ENCODE measurements at places on chromosomes 16 and 17.

DNA sequence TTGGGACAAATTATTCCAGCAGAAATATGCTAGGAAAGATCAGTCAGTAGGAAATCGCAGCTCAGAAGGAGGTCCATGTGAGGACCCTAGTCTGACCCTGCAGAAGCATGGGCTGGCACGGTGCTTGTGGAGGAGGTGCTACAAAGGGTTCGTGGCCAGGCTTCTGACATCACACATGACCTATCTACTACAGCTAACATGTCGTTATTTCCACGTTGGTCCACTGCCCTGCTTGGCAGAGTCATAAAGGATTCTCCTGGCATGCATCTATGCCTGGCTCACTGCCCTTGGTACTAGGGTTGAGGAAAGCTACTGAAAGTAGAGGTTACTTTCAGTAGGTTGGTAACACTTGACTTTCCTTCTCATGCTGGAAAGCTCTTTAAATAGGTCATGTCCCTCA, 118.1 kb upstream of the SHISA6 start:
- no peak for DNase-seq

- no peak for DNase-seq
Observed at GRCh38 chr16:4370570-4371356, 885 bp upstream of the VASN start.

GRCh38 chr17:81572563-81573168, 20.5 kb upstream of the FAAP100 start:
- DNase-seq = no peak

GRCh38 chr17:80859002-80859941, 132.4 kb upstream of the CHMP6 start:
- no peak for DNase-seq

DNA sequence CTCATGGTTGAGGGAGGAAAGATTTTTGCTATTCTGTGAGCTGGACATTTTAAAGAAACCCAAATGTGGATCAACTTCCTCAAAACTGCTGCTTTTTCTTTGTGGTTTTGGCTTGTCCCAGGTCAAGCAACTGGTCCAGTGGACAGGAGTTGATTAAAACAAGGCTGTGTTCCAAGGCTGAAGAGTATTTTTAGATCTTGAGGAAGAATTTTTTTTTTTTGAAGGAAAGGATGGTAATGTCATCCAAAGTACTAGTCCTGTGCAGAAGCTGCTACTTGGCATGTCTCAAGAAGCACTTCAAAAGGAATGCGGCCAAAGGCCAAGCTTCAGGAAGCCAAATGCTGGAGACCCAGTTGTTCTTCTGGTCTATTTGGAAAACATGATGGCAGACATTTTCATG, 8.0 kb upstream of the MYH2 start:
- DNase-seq = no peak

DNA sequence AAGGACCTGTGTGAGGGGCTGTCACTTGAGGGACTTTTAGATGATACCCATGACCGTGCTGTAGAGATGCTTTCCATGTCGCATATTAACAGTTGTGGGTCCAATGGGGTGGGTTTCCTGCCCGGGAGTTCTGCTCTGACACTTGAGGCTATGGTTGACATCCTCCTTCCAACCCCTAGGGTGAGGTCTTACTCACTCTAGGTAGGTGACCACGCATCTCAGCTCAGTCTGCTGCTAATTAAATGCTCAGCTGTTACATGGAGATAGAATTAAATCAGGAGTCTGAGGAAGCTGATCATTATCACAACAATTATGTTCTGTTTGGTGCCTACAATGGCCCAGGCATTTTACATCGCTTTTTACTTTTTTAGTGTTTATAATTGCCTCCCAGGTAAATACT, 40.2 kb downstream of the OSBPL7 start:
- no peak for DNase-seq

DNA sequence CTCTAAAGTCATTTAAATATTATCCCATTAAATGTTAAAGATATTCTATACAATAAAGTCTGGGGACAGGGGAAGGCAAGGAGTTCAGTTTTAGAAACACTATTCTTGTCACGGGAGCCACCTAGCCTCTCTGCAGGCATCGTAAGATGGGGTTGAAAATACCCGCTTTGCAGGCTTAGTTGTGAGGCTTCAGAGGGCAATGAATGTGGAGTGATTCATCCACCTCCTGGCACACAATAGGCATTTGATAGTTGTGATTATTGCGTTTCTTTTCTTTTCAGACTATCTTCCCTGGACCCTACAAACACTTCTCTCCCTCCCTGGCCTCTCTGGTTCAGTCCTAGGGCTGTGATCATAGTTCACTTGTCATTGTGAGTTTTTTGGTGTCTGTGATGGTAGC, 19.6 kb downstream of the GLP2R start:
- no peak for DNase-seq

DNA sequence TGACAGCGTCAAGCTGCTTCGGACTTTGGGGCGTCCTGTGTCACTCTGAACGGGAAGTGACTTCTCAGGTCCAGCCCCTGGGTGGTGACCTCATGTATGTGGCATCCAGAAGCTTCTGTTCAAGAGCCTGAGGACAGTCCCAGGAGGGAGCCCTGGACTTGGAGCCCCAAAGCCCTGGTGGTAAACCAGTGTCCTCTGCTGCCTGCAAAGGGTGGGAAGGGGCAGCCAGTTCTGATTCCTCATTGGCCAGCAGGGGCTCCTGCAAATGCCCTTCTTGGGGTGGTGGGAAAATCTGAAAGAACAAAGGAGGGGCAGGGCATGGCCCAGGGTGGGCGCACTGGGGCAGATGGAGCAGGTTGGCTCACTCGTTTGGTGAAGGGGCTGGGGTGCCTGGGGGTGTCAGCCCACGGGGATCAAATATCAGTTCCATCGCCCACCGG, 1.6 kb downstream of the OSGIN1 start:
- DNase-seq = peak; percentile 16

DNA sequence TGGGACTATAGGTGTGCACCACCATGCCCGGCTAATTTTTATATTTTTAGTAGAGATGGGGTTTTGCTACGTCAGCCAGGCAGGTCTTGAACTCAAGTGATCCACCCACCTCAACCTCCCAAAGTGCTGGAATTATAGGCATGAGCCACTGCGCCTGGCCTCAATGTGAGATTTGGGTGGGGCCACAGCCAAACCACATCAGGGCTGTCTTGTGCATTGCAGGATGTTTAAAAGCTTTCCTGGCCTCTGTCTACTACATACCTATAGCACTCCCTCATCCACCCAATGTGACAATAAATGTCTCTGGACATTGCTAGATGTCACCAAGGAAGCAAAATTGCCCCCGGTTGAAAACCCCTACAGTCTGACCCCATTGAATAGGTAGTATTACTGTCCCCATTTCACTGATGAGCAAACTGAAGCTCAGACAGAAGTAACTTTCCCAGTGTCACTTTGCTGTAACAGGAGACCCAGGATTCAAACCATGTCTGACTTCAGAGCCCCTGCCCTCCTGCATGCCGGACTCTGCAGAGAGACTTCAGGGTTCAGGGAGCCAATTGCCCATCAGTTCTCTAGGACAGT, 3.6 kb upstream of the MAP3K14 start:
- no peak for DNase-seq

DNA sequence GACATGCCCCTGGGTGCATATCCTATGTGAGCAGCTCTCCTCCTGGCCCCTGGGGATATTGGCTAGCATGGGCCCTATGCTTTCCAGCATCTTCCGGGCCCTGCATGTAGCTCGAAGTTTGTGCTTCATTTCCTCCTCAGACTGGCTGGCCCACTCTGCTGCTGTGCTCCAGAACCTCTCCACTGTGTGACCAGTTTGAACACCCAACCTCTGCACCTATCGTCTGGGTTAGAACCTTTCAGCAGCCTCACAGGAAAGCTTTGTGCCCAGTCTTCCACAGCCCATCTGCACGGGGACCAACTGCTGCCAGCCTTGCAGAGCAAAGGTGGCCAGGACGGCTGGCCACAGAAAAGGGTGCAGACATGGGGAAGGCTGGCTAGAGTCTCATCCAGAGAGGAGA, 10.2 kb upstream of the CLEC18B start:
- DNase-seq = no peak

DNA sequence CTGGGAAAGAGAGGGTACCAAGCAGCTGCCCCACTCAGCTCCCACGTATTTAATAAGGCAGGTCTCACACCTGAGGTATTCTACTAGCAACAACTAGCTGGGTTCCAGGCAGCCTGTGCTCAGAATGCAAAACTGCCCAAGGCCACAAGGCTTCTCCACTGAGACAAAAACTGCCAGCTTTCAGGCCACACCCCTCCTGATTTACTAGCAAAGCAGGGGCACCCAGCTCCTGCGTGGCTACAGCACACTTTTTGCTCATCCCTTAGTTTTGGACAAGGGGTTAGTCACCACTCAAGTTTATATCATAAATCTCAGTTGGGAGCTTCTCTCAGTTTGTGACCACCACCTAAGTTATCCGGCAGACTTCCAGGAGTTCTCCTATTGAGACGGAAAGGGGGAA, 494.6 kb downstream of the CDH11 start:
- DNase-seq = peak; percentile 56

GRCh38 chr17:4490109-4490591, 8.5 kb upstream of the SPNS2 start:
- no peak for DNase-seq

- no peak for DNase-seq
Observed at GRCh38 chr16:57016301-57016700, 26.9 kb downstream of the NLRC5 start.

GRCh38 chr17:75074532-75074931, 13.2 kb upstream of the SLC16A5 start:
- DNase-seq = no peak

GRCh38 chr17:34639706-34640425, 60.5 kb downstream of the TMEM132E start:
- DNase-seq = no peak

- no peak for DNase-seq
Observed at GRCh38 chr17:80774643-80775281, 216.9 kb upstream of the CHMP6 start.

DNA sequence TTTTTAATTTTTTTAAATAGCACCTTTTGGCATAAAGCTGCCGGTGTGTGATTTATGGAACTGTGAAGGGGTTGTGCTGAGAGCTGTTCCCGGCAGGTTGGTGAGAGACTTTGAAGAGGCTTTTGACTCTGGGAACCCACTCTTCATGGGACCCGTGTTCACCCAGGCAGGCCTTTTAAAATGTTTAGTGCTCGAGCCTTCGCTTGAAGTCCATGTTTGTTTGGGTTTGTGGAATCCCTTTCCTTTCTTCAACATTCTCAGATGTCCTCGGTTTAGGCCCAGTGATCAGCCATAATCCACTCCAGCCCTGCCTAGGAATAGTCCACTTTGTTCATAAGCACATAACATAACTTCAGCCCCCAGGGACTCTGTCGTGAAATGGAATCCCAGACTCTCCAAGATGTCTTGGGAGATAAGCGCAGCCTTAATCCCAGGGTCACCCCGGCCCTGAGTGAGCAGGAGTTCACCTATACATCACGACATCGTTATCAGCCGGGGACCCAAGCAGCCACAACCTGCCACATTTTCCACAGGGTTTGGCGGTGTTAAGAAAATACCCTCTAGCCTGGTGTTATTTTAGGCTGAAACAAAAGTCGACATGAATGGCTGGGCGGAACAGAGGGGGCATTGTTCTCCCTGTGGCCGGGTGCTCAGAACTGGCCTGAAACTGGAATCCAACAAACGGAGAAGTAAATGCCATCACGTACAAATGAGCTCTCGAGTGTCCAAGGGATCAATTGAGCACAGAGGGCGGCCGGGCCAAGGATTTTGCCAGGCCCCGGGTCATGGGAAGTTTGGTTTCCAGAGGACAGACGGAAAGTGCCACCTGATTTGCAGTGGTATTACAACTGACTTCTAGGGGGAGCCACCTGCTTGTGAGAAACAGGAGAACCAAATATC, 145.7 kb upstream of the IRX3 start:
- DNase-seq = no peak

DNA sequence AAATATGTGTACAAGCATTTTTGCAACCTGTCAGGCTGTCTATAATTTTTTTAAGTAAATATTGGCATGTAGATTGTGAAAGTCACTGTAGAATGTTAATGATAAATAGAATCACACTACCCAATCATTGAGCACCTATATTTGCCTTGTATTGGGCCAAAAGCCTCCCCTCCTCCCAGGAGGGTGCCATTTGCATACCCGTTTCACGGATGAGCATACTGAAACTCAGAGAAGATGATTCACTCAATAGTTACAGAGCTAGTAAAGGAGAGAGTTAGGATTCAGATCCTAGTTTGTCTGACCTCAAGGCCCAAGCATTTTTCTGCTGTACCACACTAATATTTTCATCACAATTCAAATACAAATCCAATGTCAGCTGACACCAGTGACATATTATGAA, 299.7 kb upstream of the CDH11 start:
- no peak for DNase-seq

- no peak for DNase-seq
Observed at GRCh38 chr17:60832631-60833030, 155.0 kb downstream of the BCAS3 start.

DNA sequence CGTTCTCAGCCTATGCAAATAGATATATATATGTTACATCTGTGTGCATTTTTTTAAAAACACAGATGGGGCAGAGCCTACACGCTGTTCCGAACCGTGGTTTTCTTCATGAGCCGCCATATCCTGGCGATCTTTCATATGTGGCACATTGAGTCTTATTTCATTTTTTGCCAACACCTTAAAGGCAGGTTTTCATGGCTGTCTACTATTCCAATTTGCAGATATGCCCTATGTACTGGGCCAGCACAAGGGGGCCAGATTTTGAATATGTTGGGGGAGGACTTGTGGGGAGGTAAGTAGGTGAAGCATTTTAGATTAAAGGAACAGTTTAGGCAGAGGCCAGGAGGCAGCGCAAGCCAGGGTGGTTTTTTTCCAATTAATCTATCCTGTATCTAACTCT, 16.0 kb downstream of the WFDC1 start:
- DNase-seq = no peak

DNA sequence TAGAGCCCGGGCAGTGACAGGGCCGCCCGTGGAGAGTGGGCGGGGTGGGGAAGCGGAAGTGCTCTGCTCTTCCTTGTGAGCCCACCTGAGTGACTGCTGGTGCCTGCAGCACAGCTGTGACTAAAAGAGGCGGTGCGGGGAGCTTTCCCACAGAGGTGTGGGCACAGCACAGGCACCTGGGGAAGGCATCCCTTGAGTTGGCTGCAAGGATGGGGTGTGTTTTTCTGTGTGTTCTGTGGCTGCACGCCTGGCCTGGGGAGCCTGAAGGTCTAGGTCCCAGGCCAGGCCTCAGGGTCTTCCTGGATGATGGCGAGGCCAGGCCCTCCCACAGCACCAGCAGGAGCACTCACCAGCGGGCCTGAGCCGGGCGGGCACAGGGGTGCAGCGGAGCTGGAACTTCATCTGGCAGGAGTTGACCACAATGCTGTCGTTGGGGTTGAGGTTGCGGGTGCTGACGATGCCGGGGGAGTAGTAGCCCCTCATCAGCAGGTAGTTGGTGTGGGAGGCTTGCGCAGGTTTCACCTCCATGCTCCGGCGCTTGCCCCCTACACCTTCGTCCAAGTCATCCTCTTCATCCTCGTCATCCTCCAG, 67.1 kb downstream of the IL21R start:
- no peak for DNase-seq

DNA sequence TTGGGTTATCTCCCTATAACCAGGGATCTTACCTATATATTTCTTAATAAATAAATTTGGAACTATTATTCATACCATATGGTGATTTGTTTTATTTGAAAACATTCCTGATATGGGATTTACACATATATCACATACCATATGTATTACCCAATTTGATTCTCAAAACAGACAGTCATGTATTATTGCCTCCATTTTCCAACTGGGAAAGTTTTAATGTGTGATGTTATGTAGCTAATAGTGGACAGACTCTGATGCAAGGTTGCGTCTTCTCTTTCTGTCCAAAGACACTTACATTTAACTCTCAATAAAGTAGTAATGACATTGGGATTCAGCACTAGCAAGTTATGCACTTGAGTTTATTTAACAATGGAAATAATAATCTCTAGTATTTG, 1.1 kb downstream of the KRTAP9-9 start:
- no peak for DNase-seq

Data from RPMI8226 (cell line).